Cortex of kidney (tissue), 1 donor: ENCODE measurements at places on chromosomes 2 and 18.

GRCh38 chr2:160609346-160609745 lies 115.7 kb upstream of the RBMS1 start:
- DNase-seq = no peak

DNA sequence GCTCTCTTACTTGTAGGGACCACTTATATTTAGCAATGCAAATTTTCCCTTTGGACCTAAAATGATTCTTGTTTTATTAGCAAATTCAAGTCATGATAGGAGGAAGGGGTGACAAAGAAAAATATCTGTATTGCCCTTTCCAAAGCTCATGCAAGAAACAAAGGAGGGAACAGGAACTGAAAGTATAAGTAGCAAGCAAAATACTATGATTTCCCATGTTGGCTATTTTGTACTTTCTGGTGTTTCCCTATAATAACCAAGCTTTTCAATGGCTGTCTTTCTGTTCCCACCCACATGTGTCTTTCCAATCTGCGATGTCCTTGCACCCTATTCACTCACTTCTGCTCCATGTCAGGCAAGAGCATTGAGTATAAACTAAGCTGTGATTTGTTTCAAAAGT lies 279.7 kb downstream of the RNF144A start:
- no peak for DNase-seq

- DNase-seq = no peak
These were observed 1.1 kb upstream of the TMEFF2 start for GRCh38 chr2:192195548-192196418.

- no peak for DNase-seq
These were observed 35.2 kb downstream of the TTLL4 start for GRCh38 chr2:218745559-218746469.

GRCh38 chr2:49677227-49677626 lies 522.9 kb upstream of the FSHR start:
- no peak for DNase-seq

DNA sequence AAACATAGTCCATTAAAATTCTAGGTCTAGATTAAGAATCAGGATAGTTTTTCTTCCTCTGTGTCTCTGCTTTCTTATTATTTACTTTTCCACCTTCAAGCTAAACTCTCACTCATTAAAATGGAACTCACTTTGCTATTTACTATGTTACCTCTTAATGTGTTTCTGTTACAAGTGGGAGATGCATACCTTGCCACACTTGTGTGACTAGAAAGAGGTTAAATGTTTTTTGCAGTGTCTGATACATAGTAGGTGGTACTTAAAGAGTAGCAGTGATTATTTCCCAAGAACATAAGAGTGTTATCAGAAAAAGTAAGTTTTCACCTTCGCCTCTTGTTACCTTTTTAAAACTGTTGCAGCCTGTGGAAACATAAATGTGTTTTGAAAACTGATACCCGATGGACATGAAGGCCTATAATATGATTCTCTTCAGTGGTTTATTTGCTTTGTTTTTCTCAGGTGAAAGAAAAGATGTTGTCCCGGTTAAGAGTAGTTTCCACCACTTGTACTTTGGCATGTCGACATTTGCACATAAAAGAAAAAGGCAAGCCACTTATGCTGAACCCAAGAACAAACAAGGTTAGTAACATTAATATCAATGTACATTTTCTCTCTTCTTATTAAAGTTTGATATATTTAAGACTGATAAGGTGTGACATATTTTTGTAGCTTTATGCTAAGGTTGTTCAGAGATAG lies 16.6 kb downstream of the ME2 start:
- DNase-seq = no peak

DNA sequence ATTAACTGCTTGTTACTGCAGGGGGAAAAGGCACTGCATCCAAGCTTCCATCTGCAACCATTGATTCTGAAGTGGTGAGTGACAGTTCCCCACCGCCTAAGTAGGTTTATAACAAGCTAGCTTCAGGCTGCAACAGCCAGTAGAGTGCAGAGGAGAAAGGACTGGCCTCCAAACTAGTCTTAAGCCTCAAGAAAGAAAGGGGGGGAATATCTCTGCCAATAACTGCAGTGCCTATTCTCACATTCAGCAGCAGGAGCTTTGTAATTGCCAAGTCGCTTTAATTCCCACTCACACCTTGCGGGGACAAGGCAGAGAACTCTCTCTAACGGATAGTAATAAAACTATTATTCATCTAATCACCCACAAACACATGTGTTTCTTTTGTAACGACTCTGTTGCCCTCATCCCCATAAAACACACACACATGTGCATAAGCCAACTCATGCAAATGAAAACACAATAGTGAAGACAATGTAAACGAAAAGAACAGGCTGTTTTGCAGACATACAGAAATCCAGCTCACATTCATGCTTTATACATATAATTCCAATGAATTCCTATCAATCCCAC lies 1963.3 kb upstream of the PIK3C3 start:
- DNase-seq = no peak

DNA sequence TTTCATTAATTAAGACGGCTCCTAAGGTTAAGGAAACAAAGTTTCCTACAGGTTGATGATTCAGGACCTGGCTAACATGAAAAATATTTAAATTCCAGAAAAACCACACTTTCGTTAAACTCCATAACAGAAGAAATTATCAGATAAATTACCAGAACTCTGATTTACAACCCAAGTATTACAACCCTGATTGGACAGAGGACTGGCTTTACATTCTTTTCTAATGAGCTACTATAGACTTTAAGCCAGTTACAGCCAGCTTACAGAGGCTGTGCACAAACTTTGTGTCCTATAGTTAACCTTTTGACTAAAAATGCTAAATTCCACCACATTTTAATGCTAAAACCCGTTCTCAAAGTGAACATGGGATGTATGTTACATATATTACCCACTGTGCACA lies 458.6 kb downstream of the KCNJ3 start:
- no peak for DNase-seq

GRCh38 chr2:18061717-18062116 lies 183.2 kb downstream of the KCNS3 start:
- no peak for DNase-seq

- no peak for DNase-seq
These were observed 1.3 kb downstream of the TANC1 start for GRCh38 chr2:158969715-158970240.

DNA sequence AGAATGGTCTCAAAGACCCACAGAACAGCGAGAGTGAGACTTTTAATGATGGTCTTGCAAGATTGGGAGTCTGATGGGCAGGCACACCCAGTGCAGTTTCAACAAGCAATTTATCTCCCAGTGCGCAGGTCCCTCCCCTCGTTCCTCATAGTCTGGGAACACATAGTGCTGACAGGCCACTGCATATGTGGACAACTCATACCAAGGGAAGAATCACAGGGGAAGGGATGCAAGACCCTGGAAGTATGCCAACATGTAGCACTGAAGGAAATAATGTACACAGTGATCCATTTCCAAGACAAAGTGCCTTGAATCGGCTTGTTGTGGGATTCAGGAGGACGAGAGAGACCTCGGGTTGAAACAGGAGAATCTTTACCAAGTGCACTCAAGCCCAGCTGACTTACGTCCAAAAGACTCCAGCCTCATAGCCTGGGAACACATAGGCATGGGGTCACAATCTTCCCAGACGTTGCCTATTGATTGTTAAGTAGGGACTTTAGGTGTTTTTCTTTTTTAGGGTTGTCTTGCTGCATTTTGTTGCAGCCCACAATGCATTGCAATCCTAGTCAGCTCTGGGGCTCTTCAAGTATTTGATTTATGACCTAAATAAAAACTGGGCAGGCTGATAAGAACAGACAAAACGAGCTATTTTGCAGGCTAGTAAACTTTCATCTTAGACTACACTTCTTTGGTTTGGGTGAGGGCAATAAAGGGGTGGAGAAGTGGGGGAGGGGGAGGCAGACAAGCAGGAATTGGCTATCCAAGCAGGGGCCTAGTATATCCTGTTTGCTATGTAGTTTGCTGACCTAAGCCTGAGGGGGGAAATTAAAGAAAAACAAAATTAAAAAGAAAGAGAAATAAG lies 24.7 kb upstream of the SERPINB5 start:
- DNase-seq = no peak

- DNase-seq = no peak
These were observed 298.1 kb upstream of the REV1 start for GRCh38 chr2:99787769-99788382.

GRCh38 chr18:2780750-2781149 lies 66.1 kb upstream of the EMILIN2 start:
- no peak for DNase-seq

GRCh38 chr2:218325566-218326160 lies 31.0 kb upstream of the CATIP start:
- DNase-seq = no peak
